Stimulated activated CD4-positive, alpha-beta T cell treated with anti-CD3 and anti-CD28 coated beads, Interleukin-4, amount 100 ng/mL, for 1 hour (primary cell): ENCODE measurements at places on chromosomes 12 and 14.

- no peak for DNase-seq
These were observed 27.0 kb downstream of the SLCO1C1 start for GRCh38 chr12:20722142-20722541.

DNA sequence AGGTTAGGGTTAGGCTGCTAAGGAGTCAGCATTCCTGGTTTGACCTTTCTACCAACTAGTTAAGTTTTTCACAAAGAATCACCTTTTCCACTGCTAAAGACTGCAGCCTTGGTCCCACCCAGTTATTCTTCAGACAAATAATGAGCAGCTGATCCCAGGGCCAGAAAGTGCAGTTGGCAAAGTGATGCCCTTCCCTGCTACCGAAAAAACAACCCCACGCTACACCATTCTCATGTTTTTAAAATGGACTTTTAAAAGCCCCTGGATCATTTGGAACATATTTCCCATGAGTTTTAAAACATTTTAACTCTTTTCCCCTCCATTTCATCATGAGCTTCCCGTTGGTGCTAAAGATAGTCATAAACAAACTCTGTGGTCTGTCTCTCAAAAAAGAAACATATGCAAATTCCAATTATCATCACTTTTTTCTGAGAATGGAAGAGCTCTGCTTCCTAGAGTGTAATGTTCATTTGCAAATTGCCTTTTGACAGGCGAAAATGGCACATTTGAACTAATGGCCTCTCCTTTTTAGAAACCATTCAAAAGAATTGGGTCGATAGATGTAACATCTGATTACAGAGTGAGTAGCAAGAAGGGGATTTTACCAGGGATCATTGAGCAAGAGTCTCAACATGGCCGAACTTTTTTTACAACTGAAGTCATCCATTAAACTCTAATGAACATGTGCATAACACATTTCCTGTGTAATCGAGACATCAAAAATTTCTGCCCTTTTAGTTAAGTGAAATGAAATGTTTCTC, 129.3 kb upstream of the RAP1B start:
- no peak for DNase-seq

- no peak for DNase-seq
These were observed 53.1 kb downstream of the KCNA1 start for GRCh38 chr12:4962539-4963486.

GRCh38 chr14:91368776-91369416, 48.7 kb downstream of the CCDC88C start:
- DNase-seq: no peak

DNA sequence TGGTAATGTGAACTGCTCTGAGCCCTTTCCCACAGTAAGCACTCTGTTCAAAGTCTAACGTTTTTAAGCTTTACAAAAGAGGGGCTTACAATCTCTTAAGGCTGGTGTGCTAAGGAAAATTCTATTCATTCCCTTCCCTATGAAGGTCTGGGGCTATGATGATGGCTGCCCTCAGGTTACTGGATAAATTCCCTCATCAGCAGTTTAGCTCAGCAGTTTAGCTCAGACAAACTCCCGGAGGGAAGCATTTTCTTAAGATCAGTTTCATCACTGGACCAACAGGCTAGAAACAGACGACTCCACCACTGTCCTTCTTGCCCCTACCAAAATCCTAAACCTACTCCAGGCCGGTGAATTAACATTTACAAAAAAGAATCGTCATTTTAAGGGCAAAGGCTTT, 19.1 kb downstream of the ERP29 start:
- DNase-seq: no peak

DNA sequence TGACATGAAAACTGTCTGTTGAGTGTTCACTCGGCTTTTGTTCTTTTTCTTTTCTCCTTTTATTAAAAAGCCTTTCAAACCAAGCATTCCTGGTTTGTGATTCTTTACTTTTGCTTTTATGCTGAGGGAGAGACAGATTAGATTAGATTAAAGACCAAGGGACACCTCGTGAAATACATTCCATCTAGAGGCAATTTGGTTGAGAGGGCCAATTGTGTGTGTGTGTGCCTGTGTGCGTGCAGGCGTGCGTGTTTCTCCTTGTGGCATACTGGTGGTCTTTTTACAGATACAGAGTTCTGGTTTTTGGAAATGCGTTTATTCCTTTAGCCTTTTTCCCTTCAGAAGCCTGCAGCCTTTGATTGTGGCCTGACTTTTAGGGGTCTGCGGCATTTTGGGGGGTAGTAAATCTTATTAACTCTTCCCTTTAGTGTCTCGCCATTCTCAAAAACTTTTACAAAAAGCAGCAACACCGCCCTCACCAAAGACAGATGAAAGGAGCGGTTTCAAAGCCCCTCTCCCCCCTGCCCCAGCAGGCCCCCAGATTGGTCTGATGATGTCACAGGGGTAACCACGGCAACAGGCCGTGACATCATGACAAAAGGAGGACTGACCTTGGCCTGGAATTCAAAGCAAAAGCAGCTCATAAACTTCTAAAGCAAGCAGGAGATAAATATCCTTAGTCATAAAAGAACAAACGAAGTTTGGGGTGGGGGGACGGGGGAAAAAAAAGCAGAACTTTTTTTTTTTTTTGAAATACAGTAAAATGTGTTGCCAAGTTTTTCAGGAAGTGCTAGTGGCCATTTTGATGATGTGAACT, 84.1 kb upstream of the TBX3 start:
- DNase-seq: no peak

DNA sequence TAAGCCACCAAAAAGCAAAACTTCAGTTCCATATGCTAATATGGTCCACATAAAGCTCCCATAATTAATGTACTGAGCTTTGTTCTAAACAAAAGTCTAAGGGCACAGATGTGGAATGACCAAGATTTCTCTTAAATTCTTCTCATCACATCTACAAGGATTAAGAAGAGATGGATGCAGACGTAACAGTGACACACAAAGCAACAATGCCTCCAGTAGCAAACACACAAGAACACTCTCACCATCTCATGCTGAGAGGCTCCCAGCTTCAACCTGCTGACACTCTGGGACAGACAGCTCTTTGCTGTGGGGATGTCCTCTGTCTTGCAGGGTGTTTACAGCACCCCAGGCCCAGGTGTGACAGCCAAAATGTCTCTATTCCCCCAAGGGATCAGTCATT, 48.2 kb downstream of the SETD3 start:
- no peak for DNase-seq

DNA sequence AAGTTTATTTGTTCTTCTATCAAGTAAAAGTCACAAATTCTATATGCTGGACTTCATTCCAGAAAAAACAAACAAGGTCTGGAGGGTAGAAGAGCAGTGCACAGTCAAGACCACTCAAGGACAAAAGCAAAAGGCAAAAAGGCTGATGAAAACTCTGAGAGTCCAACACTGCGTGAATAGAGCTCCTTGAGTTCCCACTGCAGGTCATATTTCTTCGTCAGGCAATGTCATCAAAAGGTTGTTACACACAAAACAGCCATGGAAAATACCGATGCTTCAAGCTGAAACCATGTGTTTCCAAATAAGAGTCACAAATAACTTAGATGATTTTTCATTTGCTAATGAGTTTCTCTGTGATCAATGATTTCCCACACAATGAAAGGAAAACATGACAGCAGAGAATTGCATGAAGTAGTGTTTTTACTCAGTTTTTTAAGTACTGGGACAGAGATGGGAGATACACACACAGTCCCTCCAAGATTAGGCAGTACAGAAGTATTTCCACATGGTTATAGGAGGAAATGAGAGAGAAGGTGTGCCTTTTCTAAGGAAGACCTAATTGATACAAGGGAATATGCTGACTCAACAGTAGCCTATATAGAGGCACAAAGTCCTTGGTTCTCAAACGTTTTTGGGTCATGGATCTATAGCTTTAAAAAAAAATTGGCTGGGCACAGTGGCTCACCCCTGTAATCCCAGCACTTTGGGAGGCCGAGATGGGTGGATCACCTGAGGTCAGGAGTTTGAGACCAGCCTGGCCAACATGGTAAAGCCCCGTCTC, 177.7 kb downstream of the MED13L start:
- DNase-seq: no peak

GRCh38 chr12:3757261-3757660, 4.4 kb upstream of the CRACR2A start:
- no peak for DNase-seq

GRCh38 chr12:95102916-95103671, 29.7 kb upstream of the NR2C1 start:
- peak; percentile 3 for DNase-seq

- DNase-seq: no peak
These were observed 846 bp upstream of the MTHFD1 start for GRCh38 chr14:64387232-64387781.

DNA sequence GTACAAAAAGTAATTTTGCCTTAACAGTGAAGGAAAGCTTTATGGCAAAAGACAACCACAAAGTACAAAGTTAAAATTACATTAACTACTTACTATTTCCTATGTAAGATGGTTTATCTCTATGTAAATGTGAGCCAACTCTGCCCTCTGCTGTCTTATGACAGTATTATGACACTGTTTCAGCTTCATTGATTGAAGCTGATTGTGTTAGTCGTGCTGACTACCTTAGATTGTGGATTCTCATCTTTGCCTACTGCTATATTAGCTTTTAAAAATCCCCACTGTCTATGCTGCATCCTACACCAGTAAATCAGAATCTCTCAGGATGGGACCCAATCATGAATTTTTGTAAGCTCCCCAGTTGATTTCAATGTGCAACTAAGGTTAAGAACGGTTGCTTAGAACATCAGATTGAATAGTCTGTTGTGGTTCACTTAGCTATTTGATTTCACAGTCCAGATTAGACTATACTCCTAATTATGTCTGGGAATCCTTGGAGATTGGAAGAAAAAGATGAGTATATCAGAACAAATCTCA, 12.2 kb upstream of the SPTB start:
- DNase-seq: no peak

- no peak for DNase-seq
These were observed 7.0 kb upstream of the ANO6 start for GRCh38 chr12:45208604-45209487.

DNA sequence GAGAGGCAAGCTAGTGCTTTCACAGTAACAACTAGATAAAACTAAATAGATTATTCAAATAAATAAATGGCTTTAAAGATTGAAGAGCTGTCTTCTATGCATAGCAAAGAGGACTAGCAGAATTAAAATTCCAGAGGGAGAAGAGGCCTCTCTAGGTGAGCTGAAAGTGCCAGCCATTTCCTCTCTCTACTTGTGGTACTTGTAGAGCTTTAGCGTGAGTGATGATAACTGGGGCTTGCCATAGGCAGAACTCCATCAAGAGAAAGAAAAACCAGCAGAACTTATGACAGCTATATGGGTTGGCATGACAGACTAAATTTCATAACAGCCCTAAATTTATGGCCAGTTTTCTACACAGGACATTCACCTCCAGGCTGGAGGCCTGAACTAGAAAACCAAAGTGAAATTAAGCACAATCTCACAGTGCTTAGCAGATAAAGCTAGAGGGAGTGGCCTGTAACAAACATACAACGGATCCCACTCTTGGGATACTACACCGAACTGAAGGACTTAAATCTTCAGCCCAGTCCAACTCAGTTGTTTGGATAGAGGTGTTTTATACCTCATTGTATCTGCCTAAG, 11.0 kb downstream of the SPTLC2 start:
- DNase-seq: no peak

DNA sequence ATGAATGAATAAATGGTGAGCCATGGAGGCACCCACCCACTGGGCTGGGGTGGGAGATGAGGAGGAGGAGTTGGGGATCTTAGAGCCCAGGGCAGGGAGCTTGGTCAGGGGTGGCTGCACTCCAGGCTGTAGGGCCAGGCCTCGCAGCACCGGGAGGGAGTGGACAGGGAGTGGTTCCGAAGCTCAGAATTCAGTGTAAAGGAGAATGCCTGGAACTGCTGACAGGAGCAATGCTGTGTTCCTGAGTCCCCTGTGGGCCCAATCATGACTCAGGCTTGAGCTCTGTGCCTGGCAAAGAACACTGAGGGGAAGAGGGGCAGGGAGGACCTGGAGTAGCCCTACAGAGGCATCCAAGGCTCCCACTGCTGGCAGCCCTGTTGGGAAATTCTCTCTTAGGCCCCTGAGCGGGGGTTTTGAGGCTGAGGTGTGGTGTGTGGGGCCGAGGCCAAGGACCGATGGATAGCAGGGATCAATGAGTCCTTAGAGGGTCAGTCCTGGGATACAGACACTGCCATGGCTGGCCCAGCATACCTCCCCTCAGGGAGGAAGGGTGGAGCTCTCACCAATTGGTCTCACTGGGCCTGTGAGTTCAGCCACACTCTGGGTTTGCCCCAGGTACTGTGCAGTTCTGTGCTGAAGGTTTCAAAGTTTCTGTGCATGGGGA, 9.5 kb upstream of the RABGGTA start:
- no peak for DNase-seq

GRCh38 chr12:90977224-90977623, 22.2 kb upstream of the CCER1 start:
- no peak for DNase-seq

DNA sequence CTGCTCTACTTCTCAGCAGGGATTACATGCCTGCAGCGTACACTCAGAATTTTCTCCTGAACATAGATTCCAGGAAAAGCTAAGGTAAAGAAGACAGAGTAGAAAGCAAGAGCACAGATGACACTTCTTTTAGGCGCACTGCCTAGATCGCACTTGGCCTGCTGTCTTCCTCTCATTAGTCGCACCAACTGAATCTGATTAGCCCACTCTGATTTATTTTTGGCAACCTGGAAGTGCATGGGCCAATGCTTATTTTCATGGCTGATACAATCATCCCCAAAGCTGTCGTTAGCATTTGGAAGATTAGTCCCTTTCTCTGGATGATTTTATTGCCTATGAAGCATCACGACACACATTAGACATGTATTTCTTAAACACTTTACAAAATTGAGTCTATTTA, 152.5 kb downstream of the PTPRO start:
- no peak for DNase-seq

DNA sequence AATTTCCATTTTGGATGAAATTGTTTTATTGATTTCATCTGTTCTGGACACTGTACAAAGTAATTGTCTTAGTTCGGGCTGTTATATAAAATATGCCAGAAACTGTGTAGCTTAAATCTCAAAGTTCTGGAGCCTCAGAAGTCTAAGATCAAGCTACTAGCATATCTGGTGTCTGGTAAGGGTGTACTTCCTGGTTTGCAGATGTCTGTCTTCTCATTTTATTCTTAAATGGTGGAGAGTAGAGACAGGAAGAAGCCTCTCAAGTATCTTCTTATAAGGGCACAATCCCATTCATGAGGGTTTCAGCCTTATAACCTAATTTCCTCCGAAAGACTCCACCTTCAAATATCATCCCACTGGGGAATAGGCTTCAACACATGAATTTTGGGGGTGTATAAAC, 51.3 kb downstream of the MON2 start:
- no peak for DNase-seq

GRCh38 chr14:63435838-63436237, 107.3 kb downstream of the PPP2R5E start:
- no peak for DNase-seq

GRCh38 chr12:29216266-29216665, 67.2 kb downstream of the FAR2 start:
- DNase-seq: no peak
